ENCODE measurements at places on chromosomes 2 and 18.

DNA sequence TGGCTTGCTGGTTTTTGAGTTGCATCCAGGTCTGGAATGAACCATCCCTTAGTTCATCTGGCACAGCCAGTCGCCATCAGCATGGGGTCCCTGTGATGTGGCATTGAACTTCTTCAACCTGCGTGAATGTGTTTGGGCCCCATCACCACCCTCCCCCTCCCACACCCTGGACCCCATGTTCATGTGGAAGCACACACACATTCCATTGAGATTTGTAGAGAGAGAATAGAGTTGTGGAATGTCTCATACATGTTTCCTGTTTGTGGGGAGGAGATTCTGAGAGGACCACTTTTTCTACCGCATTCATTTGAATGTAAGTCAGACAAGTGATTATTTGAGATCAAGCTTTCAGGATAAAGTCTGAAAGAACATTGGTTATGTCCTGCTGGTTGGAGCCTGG lies 117.6 kb upstream of the EML6 start:
- no peak for DNase-seq

- no peak for DNase-seq
Observed at GRCh38 chr2:3604207-3604877, 9.4 kb downstream of the COLEC11 start.

- DNase-seq, result no peak
Observed at GRCh38 chr2:165390875-165391274, 78.6 kb upstream of the CSRNP3 start.

- DNase-seq, result no peak
Observed at GRCh38 chr18:5601188-5601624, 57.4 kb upstream of the EPB41L3 start.

DNA sequence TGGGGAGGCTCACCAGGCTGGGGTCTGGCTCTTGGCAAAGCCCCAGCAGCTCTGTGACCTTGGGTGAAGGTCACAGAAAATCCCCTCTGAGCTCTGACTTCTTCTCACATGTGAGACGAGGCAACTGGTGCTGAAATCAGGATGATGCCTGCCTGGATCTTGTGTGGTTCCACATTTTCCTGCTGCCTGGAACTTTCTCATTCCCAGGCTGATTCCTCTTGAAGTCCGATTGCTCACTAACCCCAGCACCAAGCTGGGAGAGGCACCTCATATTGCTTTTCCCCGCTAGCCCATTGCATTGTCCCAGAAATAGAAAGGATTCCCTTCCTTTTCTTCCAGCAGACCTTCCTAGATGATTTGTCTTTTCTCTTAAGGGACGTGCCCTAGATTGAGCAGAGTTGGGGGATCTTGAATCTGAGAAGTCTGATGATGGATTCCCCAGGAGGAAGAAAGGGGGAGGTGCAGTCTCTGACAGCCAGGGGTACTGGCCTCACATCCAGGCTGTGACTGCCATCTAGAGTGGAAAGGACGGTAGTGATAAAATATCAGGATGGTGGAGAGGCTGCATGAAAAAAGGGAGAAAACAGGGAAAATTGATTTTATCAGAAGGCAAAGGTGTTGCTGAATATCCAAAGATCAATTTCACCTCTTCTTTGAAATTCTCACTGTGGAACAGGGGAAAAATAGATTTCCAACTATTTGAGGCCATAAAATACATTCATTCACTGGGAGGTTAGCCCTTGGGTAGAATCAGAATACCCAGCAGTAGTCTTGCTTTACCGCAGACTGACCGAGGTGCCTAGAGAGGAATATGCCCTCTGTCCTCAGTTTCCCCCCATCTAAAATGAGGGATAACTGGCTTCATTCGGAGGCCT lies 96.3 kb downstream of the FAM210A start:
- DNase-seq, result no peak

All from cortex of kidney (tissue), 1 donor.